ENCODE measurements at places on chromosomes 5 and 9.

DNA sequence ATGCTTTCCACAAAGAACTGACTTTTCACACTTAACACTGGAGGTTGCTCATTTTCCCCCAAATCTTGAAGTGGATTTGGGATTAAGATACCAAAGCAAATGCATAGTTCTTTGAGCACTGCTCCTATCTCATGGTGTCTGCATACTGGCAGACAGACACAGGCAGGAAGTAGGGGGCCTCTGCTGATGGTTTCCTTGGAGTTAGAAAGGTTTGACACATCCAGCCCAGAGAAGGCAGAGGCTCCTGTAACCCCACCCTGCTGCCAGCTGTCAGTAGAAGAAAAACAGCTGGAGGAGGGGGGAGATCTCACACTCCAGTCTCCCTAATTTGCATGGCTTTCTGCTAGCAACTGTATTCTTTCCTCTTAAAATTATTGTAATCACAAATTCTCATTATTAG is 44.1 kb downstream of the APTX start:
- no peak for DNase-seq

- peak; percentile 1 for DNase-seq
These were observed 52.9 kb downstream of the COMMD10 start for GRCh38 chr5:116137544-116138378.

GRCh38 chr5:169778622-169779596 is 141.8 kb downstream of the DOCK2 start:
- DNase-seq, result no peak

DNA sequence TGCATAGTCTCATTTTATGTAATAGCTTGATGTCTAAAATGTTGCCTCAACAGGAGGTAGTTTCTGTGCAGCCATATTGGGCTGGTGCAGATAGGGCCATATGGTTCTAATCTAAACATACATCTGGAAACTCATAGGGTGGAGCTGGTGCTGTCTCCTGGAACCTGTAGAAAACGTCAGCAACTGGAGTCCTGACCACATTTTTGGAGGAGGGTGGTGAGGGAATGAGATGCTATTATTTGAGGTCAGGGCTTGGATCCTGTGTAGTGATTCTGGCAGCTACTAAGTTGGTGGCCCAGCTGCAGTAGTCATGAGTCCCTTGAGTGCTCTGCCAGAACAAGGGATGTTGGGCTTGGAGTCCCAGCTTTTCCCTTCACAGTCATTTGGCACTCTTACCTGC is 14.1 kb downstream of the MAN2A1 start:
- DNase-seq, result no peak

DNA sequence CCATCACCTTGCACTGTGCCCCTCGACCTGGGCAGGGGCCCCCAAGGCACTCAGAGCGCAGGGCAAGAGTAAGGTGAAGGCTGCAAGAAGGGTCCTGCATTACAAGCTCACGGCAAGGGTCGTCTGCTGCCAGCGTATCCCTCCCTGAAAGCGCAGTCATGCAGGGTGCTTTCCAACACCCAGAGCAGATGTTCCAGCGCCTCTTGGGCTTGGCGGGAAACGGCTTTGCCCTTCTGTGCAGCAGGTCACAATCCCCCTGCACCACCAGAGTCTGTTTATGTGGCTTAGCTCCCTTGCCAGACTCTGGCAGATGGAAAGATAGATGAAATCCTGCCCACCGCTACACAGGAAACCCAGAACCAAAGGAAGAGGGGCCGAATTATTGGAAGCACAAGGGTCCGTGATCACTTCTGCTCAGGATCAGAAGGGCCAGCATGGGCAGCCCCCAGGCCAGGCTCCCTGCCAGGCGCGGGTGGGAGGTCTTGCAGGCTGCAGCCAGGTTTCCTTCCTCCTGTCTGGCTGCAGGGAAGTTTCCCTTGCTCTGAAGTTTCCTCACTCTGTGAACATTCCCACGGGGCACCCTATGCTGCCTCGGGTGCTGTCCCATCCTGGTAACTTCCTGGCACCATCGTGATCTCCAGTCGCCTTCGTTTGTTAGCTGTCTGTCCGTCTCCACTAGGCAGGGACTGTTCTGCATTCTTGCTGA is 132.2 kb downstream of the ZNF354C start:
- DNase-seq, result no peak

DNA sequence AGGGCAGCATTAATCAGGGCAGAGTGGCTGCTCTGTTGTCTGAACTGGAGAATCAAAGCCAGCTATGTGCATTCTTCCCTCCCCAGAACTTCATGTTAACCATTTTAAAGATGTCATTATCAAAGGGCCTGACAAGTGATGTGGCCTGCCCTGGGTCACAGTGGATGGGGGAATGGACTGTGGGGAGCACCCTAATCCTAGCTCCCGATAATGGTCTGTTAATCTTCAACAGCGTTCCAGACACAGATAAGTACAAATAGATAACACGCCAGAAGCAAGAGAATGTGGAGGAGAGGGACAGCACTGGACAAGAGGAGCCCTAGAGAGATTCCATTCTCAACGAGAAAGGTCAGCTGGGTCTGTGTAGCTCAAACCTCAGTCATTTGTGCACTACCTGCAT is 77.5 kb downstream of the DPYSL3 start:
- DNase-seq, result no peak

- no peak for DNase-seq
These were observed 102.1 kb downstream of the FANCC start for GRCh38 chr9:95215336-95215898.

All from GF-D8 (cell line).